Caudate nucleus (tissue), 63 donors: ENCODE measurements at places on chromosomes 1 and 21.

- DNase-seq: no peak
Measured at GRCh38 chr1:177966199-177966598, 3.7 kb downstream of the SEC16B start.

GRCh38 chr1:93708734-93709481 lies 27.3 kb upstream of the BCAR3 start:
- no peak for DNase-seq

GRCh38 chr1:12209495-12209832 lies 20.4 kb upstream of the VPS13D start:
- no peak for DNase-seq

- no peak for DNase-seq
Measured at GRCh38 chr1:180616439-180616838, 15.4 kb upstream of the XPR1 start.

GRCh38 chr1:43961692-43962091 lies 8.1 kb upstream of the DPH2 start:
- no peak for DNase-seq

DNA sequence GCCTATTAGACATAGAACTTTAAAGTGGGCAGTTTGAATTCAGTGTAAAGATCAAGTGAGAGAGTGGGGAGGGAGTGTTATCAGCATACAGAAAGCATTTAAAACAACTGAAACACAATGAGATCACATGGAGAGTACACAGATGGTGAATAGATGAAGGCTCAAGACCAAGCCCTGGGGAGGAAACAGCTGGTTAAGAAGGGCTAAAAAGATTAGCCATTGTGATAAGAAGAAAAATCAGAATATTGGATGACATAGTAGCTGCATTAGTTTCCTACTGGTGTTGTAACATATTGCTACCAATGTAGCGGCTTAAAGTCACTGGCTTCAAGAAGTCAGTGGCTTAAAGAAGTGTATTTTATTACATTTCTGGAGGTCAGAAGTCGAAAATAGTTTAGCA lies 443.4 kb upstream of the RGS18 start:
- DNase-seq: no peak

DNA sequence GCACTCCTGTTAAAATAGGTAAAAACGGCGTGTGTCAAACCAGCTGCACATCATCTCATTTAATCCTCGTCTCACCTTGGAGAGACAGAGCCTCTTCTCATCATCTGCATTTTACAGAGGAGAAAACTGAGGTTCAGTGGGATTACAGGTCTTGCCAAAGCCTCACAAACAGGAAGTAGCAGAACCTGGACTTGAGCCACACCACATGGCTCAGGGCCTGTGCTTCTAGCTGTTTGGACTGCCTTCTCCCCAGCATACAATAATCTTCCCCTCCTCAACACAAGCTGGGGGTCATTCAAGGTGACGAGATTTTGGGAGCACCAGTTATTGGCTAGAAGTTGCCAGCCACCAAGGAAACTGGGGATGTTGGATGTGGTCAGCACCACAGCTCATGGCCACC lies 167.9 kb upstream of the ZC3H12A start:
- no peak for DNase-seq
